NB4 (cell line): ENCODE measurements at places on chromosomes 7 and 10.

DNA sequence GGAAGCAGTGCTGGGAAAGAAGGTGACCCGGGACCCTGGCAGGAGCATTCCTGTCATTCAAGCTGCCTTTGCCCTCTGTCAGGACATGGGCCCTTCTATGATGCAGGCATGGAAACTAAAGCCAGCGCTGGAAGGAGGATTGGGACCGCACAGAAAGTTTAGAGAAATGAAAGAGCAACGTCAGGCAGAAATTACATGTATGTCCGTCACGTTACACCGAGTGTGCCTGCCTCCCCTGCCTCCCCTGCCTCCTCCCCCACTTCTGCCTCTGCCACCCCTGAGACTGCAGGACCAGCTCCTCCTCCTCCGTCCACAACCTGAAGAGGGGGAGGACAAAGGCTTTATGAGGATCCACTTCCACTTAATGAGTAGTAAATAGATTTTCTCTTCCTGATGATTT lies 13.9 kb upstream of the PWWP2B start:
- DNase-seq, result peak; percentile 75

DNA sequence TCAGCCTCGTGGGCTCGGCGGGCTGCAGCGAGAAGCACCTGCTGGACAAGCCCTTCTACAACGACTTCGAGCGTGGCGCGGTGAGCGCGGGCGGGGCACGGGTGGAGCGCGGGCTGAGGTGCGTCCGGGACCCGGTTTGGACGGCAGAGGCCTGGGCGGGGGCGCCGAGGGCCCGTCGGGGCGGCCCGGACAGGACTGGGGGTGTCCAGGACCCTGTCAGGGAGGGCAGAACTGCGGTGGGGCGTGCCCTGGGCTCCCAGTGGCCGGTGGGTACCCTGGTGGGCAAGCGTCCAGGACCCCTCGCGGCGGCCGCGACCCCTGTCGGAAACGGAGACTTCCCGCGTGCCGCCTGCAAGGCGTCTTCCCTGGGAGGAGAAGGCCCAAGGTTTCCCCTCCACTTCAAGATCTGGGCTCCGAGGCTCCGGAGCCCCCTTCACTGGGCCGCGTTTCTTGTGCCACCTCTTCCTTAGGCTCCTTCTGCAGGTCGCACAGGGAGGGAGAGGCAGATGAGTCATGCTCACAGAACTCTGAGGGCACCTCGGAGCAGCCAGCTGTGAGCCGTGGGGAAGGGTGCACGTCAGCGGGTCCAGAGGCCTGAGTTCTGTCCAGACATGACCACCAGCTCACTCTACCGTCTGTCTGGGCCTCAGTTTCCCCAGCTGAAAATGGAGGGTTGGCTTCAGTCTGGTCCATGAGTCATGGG lies 485 bp downstream of the ALOX5 start:
- DNase-seq, result peak; percentile 52

- DNase-seq, result no peak
Measured at GRCh38 chr10:6721964-6722615, 142.0 kb upstream of the PRKCQ start.

GRCh38 chr10:119302591-119303253 lies 95.4 kb downstream of the GRK5 start:
- DNase-seq, result no peak

DNA sequence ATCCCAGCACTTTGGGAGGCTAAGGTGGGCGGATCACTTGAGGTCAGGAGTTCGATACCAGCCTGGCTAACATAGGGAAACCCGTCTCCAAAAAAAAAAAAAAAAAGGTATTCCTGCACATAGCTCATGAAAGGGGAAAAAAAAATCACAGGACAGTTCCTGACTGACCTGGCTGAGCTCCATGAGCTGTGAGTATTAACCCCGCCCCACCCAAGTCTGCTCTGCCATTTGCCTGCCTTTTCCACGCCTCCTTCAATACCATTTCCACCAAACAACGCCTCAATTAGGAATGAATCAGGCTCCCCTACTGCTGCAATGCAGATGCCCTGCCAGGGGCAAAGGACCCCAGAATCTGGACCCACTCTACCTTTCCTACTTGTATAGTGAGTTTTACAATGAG lies 55.0 kb downstream of the PDIA4 start:
- DNase-seq, result no peak

- no peak for DNase-seq
Measured at GRCh38 chr7:133025056-133025455, 56.8 kb downstream of the CHCHD3 start.

GRCh38 chr10:52741851-52742250 lies 30.7 kb downstream of the MBL2 start:
- no peak for DNase-seq

DNA sequence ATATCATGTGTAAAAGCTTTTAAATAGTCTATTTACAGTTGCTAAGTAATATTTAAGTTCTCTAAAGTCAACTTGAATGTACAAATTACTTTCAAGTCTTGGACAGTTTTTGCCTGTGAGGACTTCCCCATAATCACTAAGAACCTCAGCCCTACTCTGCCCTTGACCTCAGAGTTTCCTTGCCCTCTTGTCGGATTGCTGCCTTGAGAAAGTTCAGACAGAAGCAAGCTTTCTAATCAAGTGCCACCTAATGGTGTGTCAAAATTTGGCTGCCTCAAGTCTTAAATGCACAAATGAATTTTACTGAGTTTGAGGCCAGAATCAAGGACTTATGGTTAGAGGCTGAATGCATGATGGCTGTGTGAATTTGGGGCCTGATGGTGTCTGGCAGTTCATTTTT lies 88.3 kb upstream of the KAT6B start:
- DNase-seq, result peak; percentile 92

- DNase-seq, result no peak
Measured at GRCh38 chr7:4861227-4861626, 603 bp downstream of the PAPOLB start.

DNA sequence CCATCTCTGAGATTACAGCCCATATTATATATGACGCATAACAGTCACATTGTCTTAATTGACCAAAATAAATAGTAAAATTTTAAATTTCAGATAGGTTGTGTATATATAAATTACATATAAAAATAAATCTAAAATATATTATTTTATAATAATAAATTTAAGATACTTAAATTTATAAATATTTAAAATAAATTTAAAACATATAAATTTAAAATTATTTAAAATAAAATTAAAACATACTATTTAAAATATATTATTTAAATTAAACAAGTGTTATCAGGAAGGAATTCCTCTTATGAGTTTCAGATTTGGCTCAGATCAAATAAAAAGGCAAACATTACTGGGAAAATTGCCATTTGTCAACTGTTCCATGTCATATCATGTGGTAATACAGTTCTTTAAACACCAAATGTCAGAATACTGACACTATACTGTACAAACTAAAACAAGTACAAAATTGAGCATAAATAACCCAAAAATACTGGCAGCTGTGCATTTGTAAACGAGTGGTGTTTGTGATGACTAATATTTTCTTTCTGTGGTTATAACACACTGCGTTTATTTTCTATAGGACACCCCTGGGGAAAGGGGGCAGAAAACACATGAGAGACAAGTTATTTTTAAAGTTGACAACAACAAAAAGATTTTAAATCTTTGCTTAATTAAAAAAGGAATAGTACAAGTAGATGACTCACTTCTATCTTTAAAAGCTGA lies 71.3 kb upstream of the DGKB start:
- no peak for DNase-seq

- DNase-seq, result no peak
Measured at GRCh38 chr7:137538361-137538762, 194.8 kb upstream of the PTN start.

DNA sequence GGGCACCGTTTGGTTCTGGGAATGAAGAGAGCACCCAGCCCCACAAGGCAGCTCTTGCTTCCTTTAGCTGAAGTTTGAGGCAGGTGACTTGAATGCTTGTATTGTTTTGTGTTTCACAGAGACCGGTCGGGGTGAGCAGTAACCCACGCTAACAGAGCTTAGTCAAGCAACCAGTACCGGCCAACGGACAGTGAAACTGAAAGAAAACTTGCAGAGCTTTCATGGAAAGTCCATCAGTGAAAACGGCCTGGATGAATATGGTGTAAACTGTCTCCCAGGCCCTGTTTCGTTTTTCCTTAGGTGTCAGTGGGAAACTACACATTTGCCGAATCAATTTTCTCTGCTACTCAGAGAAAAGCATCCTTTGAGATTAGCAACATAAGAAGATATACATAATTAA lies 101.1 kb downstream of the LYZL1 start:
- DNase-seq, result no peak

GRCh38 chr7:34312624-34313023 lies 345.4 kb upstream of the NPSR1 start:
- DNase-seq, result no peak

- DNase-seq, result peak; percentile 70
Measured at GRCh38 chr7:139231513-139232376, 708 bp downstream of the UBN2 start.

DNA sequence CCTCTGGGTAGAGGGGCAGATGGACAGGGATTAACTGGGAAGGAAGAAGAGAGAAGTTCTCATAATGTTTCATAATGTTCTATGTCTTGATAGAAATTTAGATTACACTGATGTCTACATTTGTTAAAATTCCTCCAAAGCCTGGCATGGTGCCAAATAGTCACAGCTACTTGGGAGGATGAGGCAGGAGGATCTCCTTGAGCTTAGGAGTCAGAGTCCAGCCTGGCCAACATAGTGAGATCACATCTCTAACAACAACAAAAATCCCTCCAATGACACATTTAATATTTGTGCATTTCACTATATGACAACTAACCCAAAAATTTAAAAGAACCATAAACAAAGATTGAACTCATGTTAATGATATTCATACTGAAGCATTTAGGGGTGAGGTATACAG lies 33.0 kb upstream of the PPP1R3C start:
- no peak for DNase-seq

- DNase-seq, result no peak
Measured at GRCh38 chr10:44164251-44164956, 220.5 kb downstream of the CXCL12 start.

GRCh38 chr7:66768865-66769832 lies 28.6 kb downstream of the RABGEF1 start:
- no peak for DNase-seq

DNA sequence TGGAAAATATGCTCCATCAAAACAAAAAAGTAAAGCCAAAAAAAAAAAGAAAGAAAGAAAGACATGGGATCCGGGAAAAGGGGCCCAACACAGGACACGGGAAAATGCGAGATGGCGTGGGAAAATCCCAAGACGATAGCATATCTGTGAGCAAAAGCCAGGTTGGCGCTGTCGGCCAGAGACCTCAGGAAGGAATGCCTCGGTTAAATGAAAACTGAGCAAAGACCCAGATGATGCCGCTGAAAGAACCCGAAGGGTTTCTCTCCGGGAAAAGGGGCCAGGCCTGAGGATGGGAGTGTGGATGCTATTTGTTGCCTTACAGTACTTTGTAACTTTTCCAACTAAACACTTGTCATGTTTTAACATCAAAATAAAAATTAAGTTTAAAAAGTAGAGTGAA lies 49.5 kb upstream of the PPP2R2D start:
- no peak for DNase-seq

DNA sequence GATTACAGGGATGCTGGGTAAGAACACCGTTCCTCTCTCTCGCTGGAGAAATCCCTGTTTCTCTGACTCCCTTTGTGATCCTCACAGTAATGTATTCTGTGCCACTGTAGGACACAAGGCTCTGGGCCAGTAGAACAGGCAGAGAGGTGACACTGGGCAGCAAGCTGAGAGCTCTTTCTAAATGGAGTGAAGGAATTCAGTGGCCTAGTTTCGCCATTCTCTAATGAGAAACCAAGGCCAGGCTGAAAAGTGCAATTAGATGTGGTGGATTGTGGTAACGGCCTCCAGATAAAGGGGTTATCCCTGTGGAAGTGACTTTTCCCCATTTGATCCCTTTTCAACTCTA lies 12.8 kb downstream of the KCTD7 start:
- DNase-seq, result no peak

GRCh38 chr10:87079106-87079836 lies 15.4 kb downstream of the GLUD1 start:
- no peak for DNase-seq

DNA sequence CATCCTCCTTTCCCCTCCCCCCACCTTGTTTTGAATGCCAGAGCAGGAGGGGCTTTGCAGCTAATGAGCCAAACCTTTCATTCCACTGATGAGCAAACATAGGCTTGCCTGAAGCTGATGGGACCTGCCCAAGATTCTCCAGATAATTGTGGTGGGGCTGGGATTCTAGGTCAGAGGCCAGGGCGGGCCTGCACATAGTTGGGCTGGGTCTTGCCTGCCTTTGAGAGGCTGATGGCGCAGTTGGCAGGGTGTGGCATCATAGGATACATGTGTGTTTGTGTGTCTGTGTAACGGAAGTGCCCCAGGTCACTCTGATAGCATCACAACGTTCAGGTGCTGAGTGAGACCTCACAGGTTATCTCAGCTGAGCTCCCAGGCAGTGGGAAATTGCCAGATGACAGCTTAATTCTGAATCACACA lies 22.9 kb downstream of the BTBD16 start:
- DNase-seq, result no peak
